ENCODE measurements at places on chromosomes 2 and 18.
A peak's percentile ranks its signal among the peaks of the same experiment; 100 is the strongest.

DNA sequence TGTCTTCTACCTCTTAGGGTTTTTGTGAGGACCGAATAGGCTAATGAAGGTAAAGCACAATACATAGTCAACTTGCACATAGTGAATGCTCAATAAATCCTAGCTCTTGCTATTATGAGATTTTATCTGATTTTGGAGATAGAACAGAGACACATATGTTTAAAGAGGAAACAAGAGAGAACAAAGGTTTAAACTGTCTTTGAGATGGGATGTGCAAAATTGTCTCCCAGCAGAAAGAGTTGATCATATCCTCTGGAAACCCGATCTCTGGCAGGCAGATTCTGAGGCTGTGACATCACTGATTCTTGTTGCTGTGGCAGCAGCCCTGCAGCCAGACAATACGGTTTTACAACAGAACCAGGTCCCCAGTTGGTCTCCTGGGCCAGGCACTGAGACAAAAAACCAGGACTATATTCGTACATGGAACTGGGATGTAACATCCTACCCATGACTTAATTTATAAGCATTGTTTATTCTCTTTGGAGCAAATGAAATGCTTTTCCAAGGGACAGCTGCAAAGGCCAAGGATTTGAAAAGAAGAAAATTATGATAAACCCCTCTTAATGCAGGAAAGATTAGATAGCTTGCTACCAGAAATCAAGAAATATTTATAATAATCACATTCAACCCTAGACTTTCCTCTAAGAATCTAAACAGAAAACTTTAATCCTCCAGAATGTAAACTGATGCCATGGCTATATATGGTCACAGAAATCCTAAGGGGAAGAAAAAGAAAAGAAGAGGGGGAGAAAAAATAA lies 80.2 kb downstream of the SLC8A1 start:
- no peak for DNase-seq

DNA sequence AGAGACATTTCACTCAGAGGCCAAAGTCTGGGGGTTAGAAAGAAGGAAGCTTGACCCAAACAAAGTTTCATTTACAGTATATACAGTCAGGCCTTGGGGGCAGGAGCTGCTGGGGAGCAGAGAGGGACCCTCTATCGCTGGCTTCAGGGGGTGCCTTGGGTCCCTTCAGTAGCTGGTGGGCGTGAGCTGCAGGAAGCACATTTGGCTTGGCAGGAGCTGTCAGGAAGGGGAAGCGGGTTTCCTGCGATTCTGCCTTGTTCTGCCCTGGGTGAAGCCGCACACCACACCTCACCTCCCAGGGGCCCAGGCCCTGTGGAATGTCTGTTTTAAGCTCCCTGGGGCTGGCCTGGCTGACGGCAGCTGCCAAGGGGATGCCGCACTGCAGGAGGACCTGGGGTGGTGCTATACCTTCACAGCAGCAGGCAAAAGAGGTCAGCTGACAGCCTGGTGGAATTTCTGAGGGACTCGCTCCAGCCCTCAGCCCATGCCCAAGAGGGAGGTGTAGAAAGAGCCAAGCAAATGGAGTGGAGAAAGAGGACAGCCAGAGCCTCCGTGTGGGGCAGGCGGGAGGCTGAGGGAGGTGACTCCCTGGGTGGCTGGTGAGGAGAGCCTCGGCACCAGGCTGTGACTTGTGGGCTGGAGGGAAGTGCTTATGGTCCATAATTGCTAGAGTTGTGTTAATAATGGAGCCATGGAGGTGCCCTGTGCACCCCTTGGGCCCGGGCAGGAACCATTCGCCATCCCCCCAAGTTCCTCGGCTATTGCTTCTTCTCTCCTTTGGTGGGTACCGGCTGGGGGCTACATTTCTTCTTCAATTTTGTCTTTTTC lies 43.9 kb downstream of the PSD4 start:
- no peak for DNase-seq

DNA sequence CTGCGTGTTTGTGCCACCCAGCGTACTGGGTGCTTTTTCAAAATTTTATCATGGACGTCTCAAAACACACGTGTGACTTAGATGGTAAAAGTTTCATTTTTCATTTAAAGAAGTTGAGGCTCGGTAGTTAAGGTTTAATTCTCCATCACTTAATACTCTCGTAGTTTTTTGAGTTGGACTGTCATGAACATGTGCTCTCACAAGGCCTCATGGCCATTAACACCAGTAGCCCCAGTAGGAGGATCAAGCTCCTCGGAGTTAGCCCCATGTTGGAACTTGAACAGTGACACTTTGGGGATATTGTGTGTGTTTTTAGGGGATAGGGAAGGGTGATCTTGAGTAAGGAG lies 15.3 kb downstream of the NMUR1 start:
- no peak for DNase-seq

GRCh38 chr18:3451183-3451988 lies 1.4 kb downstream of the TGIF1 start:
- DNase-seq, result peak; percentile 23

DNA sequence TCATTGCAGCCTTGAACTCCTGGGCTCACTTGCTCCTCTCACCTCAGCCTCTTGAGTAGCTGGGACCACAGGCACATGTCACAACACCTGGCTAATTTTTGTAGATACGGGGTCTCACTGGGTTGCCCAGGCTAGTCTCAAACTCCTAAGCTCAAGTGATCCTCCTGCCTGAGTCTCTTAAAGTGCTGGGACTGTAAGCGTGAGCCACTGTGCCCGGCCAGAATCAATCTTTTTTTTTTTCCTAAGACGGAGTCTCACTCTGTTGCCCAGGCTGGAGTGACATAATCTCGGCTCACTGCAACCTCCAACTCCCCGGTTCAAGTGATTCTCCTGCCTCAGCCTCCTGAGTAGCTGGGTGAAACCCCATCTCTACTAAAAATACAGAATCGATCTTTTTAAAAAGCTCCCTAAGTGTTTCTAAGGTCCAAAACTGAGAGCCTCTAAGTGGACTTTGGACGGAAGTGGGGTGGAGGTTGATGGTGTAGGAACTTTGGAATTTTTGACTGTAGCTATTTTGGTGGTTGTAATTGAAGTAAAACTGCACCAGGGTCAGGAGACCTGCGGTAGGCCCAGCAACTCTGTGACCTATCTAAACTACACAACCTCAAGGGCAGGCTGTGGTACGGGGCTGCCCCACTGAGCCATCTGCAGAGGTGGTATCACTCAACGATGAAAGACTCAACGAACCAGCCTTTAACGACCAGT lies 82.9 kb downstream of the POLR1A start:
- no peak for DNase-seq

GRCh38 chr2:18290386-18290785 lies 270.1 kb downstream of the RDH14 start:
- DNase-seq, result no peak

GRCh38 chr2:38192976-38193375 lies 117.0 kb upstream of the CYP1B1 start:
- DNase-seq, result no peak

DNA sequence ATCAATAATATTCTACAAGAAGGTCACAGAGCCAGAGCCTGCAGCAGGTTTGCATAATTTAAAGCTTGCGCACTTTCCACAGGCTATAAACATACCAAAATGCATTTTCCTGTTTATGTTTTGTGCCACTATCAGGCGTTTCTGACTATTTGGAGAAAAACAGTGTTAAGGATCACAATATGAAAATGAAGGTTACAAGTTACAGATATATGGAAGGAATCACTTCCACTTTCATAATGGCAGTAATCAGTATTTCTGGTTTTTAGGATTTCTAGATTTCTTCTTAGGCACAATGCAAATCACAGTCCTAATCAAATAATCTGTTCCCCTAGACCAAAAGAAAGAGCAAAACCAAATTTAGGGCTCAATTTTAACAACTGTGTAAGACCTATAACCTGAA lies 279.5 kb downstream of the NBAS start:
- DNase-seq, result no peak

DNA sequence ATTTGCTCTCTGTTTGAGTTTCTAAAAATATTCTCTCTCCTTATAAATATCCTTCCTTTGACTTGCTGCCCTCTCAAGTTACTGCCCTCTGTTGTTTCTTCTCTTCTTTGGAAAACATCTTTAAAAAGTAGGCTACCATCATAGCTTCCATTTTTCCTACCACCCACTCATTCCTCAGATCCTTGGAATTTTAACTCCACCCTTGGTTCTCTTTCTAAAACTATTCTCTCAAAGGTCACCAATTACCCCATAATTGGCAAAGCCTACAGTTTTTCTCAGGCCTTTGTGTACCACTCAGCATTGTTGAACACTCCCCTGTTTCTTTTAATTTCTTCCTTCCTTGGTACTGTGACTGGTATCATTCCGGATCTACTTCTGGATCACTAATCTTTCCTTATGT lies 43.0 kb upstream of the ITGAV start:
- no peak for DNase-seq

DNA sequence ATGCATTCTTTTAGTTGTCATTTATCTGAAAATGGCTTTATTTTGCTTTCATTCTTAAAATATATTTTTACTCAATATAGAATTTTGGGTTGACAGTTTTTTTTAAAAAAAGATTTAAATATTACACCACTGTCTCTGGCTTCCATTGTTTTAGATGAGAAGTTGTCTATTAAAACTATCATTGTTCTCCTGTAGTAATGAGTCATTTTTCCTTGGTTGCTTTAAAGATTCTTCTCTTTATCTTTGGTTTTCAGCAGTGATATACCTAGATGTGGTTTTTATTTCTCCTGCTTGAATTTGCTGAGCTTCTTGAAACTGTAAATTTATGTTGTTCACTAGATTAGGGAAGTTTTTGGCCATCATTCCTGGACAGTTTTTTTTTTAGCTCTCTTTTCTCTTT lies 26.7 kb upstream of the DLX2 start:
- no peak for DNase-seq

DNA sequence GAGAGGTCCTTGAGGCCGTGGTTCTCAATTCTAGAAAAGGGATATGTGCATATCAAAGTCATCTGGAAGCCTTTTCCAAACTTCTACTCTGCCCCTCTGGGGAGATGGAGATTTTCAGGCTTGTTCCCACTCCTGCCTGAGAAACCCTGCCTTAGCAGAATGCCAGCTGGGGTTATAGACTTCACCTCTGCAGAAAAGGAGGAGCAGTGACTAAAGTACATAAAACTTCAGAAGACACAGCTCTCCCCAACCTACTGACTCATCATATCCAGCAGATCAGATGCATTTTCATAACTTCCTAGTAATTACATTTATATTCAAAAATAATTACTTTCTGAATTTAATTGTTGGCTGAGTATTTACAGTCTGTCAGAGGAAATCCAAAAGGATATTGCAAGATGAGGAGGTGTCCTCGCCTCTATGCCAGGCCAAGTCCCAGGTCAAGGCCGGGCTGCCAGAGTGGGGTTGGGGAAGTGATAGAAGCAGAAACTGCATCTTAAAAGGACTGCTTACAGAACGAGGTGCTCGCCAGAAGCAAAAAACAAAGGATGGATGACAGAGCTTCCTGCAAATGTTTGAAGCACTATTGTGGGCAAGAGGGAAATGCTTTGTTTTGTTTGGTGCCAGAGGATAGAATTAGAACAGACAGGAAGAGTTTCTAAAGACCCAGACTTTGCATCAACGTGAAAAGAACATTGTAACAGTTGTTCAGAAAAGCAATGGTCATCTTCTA lies 75.6 kb upstream of the APCDD1 start:
- no peak for DNase-seq

DNA sequence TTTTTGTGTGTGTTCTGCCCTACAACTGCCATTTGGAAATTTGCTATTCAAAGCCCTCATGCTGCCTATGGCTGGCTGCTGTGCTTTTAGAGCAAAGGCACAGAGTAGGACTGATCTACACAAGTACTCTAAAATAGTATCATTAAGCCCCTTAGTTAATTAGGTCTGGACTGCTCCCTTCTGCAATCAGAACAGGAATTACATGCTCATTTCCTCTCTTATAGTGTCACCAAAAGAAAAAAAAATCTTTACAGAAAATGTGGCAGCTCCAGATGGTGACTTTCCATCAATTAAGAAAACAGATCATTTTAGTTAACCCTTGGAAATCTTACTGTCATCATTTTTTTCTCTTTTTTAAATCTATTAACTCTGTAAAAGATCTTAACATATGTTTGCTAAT lies 337.5 kb downstream of the RIT2 start:
- no peak for DNase-seq

DNA sequence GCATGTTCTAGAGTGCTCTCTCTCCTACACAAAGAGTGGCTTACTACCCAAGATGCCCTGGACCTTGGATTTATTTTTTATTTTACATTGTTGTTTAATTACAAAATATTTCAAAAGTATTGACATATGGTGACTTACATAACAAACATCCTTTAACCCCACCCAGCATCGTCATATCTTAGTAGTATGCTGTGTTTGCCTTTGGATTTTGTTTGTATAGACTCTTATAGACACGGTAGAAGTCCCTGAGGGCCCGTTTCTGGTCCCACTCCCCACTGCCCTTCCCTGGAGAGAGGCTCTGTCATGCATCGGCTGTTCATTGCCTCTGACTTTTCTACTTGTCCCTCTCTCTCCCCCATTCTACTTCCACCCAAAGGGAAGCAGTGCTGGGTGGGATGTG lies 112.0 kb downstream of the ZBTB7C start:
- no peak for DNase-seq

DNA sequence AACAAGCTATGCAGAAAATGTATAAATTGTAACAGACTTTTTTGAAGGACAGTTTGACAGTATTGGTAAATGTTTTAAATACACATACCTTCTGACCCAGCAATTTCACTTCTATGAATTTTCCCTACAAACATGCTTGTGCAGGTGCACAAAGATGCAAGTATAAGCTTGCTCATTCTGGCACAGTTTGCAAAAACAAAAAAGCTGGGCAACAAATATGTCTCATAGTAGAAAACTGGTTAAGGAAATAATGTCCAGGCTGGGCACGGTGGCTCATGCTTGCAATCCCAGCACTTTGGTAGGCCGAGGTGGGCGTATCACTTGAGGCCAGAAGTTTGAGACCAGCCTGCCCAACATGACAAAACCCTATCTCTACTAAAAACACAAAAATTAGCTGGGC lies 96.9 kb upstream of the NEDD4L start:
- DNase-seq, result no peak

- peak; percentile 8 for DNase-seq
Measured at GRCh38 chr2:188292348-188293239, 920 bp downstream of the GULP1 start.

GRCh38 chr2:11325961-11326676 lies 18.3 kb downstream of the ROCK2 start:
- DNase-seq, result no peak

DNA sequence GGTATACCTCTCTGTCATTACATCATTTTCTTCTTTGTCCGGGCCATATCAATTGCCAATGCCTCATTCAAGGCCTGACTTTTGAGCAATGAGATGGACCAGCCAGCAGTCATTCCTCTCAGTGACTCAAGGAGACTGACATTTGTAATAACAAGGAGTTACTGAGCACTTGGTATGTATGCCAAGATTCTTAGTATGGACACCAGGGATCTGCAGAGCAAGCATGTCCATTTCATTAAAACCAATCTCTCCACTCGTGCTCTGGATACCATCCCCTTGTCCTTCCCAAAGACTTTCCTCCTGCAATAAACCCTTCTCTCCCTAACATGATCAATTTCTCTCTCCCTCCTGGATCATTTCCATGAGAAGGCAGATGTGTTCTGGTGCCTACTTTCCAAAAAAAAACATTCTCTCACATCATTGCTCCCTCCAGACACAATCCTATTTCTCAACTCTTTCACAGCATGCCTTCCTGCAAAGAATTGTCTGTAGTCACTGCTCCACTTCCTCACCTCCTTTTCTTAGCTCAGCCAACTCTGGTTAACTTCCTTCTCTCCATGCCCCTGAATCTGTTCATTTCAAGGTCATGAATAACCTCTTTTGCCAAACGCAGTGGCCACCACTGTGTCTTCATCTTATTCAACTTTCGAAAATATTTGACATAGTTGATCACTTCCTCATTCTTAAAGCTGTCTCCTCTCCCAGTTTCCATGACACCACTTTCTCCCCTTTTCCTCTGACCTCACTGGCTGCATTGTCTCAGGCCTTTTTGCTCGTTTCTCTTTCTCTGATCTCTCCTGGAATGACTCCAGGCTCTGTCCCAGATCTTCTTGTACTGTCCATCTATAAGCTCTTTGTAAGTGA lies 102.8 kb upstream of the CYP1B1 start:
- no peak for DNase-seq
